Stimulated activated CD8-positive, alpha-beta memory T cell treated with anti-CD3 and anti-CD28 coated beads, Interleukin-4, amount 100 ng/mL, for 1 hour (primary cell): ENCODE measurements at places on chromosomes 6 and 20.

- no peak for DNase-seq
Measured at GRCh38 chr6:4763921-4764320, 12.3 kb upstream of the CDYL start.

GRCh38 chr20:49889001-49889934 is 26.1 kb downstream of the SPATA2 start:
- DNase-seq: no peak

- no peak for DNase-seq
Measured at GRCh38 chr6:24524805-24525204, 30.0 kb downstream of the ALDH5A1 start.

DNA sequence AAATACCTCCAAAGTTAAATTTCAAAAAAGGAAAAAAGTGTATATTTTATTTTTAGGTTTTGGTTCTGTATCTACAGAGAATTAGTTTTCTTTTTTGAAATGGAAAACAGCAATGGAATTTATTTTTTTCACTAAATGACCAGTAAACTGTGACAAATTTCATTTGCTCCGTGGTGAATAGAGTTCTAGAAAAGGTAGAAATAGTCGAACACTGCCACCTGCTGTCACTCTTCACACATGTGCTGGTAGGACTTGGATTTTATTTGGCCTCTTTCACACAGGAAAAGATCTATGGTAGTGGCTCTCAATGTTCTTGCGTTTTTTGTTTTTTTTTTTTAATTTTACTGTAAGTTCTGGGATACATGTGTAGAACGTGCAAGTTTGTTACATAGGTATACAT is 312.5 kb downstream of the EYA4 start:
- no peak for DNase-seq

GRCh38 chr6:73657201-73657600 is 3.4 kb upstream of the SLC17A5 start:
- DNase-seq: no peak

GRCh38 chr6:36692220-36692619 is 5.4 kb upstream of the RAB44 start:
- DNase-seq: no peak

DNA sequence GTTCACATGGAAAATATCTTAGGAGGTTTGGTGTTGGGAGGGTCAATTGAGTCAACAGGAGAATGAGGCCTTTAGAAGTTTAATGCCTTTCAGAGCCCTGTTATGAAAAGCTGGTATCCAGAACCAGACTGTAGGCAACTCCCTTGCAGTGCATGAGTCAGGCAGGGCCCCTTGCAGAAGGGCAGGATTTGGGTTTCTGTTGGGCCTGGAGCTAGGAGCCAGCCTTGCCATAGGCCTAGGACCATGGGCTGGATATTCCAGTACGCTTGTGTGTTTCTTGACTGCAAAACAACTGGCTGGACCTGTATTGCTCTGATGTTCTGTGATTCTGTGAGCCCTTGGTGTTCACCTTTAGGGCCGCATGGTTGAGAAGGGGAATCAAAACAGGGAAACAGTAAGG is 350.9 kb upstream of the PRND start:
- no peak for DNase-seq
